NCI-H510A treated with DMSO at 0.1 percent for 48 hours (cell line): ENCODE measurements at places on chromosomes 5 and 9.

DNA sequence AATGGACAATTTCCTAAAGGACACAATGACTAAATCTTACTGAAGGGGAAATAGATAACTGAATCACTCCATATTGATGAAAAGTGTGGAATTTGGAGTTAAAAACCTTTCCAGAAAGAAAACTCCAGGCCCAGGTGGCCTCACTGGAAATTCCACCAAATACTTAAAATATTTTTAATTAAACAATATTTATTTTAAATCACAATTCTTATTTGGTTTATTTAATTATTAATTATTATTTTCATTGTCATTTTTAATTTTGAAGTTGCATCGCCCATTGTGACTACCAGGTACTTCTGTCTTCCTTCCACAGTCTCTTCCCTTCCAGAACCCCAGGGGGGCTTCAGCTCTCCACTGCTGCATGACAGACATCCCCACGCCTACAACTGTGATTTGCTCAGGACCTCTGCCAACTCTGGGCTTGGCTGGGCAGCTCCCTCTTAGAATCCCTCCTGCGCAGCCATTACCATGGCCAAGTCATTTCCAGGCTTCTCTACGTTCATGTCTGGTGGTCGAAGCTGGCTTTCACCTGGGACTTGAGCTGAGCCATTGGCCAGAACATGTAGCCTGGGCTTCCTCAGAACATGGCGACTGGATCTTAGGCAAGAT is 16.4 kb upstream of the GADD45G start:
- no peak for DNase-seq

- DNase-seq = peak; percentile 13
Observed at GRCh38 chr9:33817327-33818166, 587 bp downstream of the UBE2R2 start.

DNA sequence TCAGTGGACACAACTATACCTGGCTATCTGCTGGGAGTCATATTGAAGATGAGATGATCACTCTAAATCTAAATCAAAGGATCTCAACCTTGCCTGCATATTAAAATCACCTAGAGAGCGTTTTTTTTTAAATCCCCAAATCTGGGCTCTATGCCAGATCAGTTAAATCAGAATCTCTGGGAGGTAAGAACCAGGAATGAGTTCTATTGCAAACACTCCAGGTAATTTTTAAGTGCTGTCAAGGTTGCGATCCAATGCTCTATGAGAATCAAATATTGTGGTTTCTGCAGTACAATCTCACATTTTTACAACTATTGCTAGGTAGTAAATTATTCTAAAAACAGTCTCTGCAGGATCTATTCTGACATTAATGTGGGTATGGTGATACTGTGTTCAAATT is 202.3 kb upstream of the OR13F1 start:
- DNase-seq = peak; percentile 31

DNA sequence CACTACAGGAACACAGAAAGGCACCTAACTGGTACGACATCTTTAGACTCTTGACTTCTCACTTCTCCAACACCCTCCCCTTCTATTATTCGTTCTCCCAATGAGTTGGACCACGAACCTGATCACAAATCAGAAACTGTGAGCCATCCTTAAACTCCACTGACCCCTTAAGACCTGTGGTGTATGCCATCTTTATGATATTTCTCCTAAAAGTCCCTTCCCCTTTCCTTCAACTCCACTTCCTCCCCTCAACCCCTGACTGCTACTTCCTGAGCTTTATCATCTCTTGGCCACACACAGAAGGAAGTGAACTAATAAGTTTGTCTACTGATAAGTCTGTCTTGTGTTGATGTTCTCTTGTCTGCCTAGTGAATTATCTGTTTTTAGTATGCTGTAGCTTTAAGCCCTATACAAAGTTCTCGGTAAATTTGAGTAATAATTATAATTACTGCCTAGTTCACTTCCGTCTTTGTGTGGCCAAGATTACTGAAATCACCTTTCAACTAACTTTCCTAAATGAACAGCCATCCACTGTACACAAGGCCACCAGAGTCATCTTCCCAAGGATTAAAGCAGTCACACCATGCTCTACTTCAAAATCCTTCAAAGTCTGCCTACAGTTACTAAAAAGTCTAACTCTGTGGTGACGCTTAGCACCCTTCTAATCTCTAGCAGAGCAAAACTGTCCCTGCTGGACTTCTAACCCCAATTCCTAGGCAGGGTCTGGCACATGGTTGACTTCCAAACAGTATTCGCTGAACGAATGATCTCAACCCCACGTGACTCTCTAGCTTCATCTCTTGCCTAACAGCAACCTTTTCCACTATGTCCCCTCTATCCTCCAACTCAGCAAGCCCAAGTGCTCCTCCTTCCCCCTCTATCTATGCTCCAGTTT is 23.2 kb downstream of the ELOVL7 start:
- no peak for DNase-seq

DNA sequence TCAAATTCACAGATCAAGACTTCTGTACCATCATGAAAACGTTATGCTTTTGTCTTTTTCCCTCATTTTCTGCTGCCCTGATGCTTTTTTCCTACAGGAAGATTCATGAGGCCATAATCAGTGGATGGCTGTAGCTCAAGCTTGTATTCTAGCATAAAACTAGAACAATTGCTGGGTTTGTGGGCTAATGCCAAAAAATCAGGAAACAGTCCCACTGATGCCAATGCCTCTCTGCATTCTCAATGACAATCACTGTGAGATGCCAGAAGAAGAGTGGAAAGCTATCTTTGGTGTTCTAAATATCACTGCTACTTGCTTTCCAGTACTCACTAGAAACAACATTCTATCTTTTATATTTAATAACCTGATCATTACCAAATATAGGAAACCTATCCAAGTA is 33.3 kb upstream of the FAM170A start:
- DNase-seq = no peak

- no peak for DNase-seq
Observed at GRCh38 chr9:113803811-113804589, 72.1 kb upstream of the ZNF618 start.

DNA sequence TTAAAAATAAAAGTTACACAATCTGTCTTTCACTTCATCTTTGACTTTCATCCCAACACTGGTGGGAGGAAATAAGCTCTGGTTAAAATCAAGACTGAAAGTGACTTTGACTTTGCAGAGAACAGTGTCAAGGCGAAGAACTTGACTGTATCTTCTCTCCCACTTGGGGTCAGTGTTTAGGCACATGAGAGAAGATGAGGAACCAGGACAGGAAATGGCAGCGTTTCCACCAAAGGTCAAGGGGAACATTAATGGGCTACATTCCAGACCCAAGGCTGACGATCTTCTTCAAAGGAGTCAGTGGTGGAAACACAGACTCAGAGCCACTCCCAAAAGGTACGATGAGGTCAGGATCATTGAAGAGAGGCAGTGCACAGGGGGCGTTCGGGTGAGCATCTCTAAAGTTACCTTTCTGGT is 409.5 kb downstream of the ARHGEF28 start:
- peak; percentile 33 for DNase-seq

DNA sequence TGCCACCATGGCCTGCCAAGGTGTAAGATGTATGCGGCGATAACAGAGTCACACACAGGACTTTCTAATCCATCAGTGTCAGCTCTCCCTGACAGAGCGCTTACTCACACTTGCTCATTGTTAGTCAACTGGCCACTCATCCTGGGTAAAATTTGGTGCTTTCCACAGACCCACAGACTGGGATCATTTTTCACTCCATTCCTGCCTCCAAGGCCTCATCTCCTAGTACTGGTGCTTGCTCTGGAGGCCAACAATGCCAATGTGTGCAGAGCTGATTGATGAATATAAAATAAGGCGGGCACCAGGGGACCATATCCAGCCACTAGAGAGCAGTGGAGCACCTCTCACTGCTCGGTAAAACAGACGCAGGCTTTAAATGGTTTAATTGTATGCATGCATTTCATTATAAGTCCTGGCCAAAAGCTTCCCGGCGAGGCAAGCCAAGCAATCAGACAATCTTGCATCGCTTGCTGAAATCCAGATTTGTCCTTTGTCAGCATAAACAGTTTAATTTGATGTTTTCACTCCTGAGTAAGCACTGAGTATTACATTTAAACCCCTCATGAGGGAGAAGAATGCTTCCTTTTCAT is 22.3 kb downstream of the PSMB7 start:
- peak; percentile 61 for DNase-seq
